Kidney (tissue), 22 donors: ENCODE measurements at places on chromosomes 1 and 21. TPM values are rescaled to one million over a fixed set of nuclear protein-coding genes. Genes with fewer than 3 reads are reported as not detected.
A peak's percentile ranks its signal among the peaks of the same experiment; 100 is the strongest.

DNA sequence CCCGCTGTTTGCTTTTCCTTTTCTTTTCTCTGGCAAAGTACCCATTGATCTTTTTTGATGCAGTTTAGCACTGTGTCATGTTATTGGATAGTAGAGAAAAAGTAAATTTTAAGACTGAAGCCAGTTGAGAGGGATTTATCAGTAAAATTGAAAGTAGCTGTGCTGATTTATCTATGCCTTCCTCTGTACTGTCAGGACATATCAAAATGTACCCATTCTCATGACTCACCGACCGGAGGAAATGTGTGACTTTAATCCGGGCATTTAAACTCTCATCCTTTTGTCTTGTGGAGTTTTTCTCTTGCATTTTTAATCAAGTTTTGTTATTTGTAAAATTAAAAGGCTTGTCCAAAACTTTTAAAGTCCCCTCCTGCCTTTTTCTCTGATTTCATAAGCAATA is 276.6 kb upstream of the FMN2 start:
- H3K4me1 ChIP-seq, result no peaks in the 10 kb centered on the region
- no peak overlapping the region for H3K27ac ChIP-seq
- no peaks in the 10 kb centered on the region for H3K27me3 ChIP-seq
- no peak overlapping the region for H3K4me3 ChIP-seq
- DNase-seq, result no peak

DNA sequence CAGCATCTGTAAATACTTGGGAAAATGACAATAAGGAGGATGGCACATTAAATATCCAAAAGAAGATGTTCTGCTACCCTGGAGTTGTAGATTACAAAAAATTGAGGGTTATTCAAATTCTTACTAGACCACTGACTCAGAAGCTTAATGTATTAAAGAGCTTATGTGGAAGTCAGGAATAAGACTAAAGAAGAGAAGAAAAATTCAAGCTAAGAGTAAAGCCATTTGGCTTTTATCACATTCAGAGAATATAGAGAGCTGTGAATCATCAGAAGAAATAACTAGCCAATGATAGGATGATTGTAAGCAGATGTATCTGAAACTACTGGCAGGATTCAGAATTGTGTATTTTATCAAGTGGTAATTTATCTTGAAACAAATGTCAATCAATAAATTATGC is 237.0 kb downstream of the TBX15 start:
- H3K27me3 ChIP-seq, result no peaks in the 10 kb centered on the region
- H3K36me3 ChIP-seq, result no peaks in the 10 kb centered on the region
- H3K27ac ChIP-seq, result no peak overlapping the region
- no peak for DNase-seq

- peak overlapping the region; percentile 63 for H3K27ac ChIP-seq
- no peak overlapping the region for H3K4me3 ChIP-seq
These were observed 60.9 kb downstream of the LHX4 start for GRCh38 chr1:180291004-180291403.

DNA sequence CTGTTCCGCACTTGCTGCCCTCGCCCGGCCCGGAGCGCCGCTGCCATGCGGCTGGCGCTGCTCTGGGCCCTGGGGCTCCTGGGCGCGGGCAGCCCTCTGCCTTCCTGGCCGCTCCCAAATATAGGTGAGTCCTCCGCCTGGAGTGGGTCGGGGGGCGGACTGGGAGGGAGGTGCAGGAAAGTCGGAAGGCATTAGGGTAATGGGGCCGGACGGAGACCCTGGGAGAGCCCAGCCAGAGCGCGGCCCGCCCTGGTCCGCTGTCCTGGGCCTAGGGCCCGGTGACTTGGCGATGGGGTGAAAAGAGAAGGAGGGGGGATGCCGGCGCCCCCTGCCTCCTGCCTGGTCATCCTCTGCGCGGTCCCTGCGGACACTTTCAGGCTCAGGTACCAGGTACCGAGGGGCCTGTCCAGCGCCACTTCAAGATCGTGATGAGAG is 243 bp downstream of the ADAM15 start:
- no peaks in the 10 kb centered on the region for H3K27me3 ChIP-seq
- H3K27ac ChIP-seq, result peak overlapping the region; percentile 71
- no peaks in the 10 kb centered on the region for H3K36me3 ChIP-seq
- H3K4me3 ChIP-seq, result peak overlapping the region; percentile 70
- no peak for DNase-seq

EPHA2 gene
- 34.2 TPM for total RNA-seq

- no peak overlapping the region for H3K4me3 ChIP-seq
- H3K36me3 ChIP-seq, result no peaks in the 10 kb centered on the region
- H3K4me1 ChIP-seq, result no peaks in the 10 kb centered on the region
These were observed 5.6 kb downstream of the SRARP start for GRCh38 chr1:16009678-16010077.
